ENCODE measurements at places on chromosomes 5 and 9.
A peak's percentile ranks its signal among the peaks of the same experiment; 100 is the strongest.

DNA sequence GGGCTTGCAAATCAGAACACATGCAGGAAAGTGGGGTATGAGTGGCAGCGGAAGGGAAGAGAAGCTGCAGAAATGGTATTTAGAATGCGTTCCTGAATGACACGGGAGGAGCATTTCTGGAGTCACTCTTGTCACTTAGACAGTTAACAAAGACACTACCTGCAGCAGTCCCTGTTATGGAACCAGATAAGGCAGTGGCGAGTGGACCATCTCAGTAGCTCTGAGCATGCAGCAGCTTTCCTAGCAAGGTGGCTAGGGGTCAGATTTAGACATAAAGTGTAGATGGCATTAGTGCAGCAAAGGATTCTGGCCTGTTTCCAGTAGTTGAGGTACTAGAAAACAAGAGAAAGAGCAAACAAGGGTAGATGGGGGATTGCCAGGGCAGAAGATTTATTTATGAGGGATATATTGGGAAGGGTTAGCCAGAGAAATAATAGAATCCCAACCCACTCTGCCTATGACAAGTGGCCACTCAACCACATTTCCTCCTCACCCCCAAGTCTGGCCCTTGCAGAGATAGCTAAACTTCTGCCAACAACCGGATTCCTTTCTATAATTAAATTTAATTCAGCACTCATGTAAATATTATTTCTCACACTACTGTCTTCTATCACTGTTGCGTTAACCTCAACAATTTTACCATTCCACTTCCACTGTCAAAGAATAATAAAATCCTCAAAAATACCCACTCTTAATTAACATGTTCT is 201.6 kb downstream of the DCP2 start:
- DNase-seq = no peak

- DNase-seq = no peak
Observed at GRCh38 chr5:177605667-177606066, 5.7 kb downstream of the B4GALT7 start.

DNA sequence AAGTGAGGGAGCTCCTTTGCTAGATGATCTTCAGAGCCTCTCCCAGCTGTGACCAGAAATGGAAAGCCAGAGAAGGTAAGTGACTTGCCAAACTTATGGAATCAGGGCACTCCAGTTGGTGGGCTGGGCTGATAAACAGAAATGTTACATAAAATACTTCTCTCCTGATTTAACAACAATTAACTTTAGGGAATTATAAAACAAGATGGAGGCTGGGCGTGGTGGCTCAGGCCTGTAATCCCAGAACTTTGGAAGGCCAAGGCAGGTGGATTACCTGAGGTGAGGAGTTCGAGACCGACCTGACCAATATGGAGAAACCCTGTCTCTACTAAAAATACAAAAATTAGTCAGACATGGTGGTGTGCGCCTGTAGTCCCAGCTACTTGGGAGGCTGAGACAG is 899 bp upstream of the MED10 start:
- no peak for DNase-seq

- DNase-seq = no peak
Observed at GRCh38 chr5:100789694-100790093, 113.4 kb downstream of the ST8SIA4 start.

- DNase-seq = no peak
Observed at GRCh38 chr5:143559586-143560109, 156.2 kb upstream of the NR3C1 start.

DNA sequence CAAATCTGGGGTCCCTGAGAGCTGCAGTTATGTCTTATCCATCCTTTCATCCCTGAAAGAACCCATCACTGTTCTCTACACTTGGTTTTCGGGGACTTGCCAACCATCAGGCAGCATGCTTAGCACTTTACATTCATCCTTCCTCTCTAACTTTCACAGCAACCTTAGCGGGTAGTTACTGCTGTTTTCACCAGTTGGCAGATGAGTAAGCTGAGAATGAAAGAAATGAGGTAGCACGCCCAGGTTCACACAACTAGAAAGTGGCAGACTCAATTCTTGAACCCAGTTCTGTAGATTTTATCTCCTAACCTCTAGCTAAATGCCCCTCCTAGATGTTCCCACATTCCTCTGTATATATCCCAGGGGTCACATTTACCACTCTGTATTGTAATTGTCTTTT is 342.0 kb upstream of the WWC1 start:
- DNase-seq = no peak

- DNase-seq = no peak
Observed at GRCh38 chr9:126002476-126003350, 255.5 kb downstream of the PBX3 start.

GRCh38 chr5:117682416-117682815 is 1107.8 kb upstream of the SEMA6A start:
- no peak for DNase-seq

GRCh38 chr5:61334868-61335615 is 3.0 kb downstream of the ZSWIM6 start:
- DNase-seq = peak; percentile 25

DNA sequence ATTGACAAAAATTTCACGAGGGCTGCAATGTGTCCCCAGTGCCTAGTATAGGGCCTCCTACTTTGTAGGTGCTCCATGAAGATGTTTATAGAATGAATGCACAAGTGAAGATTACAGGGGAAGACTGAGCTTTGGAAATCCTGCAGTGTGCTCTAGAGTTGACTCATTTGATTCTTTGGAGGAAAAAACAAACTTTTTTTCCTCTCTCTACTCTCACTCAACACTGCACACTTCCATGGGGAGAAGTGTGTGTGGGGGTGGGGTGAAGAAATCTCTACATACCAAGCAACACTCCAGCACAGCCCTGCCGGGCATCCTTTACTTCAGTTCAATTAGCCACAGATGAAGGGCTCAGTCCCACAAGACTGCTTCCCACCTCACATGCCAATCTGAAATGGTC is 49.4 kb upstream of the KLF9 start:
- no peak for DNase-seq

DNA sequence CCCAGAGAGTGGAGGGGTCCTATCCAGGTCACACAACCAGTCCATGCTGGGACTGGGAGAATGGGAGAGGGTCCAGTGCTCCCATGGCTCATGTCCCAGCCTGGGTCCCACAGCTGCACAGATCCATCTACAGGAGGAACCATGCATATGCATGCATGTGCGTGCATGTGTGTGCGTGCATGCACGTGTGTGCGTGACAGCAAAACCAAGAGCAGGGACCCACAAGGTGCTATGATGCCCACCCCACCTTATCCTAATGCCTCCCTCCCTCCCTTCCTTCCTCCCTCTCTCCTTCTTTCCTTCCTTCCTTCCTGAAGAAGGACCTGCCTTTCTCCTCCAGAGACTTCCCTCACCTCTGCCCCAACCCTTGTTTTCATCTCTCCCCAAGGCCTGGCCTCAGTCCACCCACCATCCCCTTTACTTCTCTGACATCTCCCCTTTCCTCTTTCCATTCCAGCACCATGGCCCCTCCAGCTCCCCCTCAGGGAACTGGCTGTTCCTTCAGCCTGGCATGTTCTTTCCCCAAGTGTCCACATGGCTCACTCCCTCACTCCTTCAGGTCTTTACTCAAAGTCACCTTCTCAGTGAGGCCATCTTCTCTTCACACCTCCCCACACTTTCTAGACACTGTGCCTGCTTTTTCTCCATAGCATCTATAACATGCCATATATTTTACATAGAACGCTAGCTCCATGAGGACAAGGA is 21.8 kb downstream of the AQP7 start:
- DNase-seq = no peak

GRCh38 chr5:123035918-123036390 is 571 bp downstream of the PPIC start:
- peak; percentile 40 for DNase-seq

DNA sequence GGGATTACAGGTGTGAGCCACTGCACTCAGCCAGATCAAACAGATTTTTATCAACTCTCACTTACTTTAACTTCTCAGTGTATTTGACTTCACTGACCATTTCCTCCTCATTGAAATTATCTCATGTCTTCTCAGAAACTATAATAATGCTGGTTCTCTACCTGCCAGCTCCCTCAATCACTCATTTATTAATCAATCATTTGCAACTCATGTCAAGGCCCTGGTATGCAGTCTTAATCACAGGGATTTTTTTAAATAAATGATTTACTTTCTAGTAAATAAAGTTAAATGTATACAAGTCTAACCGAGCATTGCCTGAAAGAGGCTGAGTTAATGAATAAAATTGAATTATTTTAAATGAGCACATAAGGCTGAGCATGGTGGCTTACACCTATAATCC is 63.3 kb downstream of the PLPP1 start:
- DNase-seq = no peak

DNA sequence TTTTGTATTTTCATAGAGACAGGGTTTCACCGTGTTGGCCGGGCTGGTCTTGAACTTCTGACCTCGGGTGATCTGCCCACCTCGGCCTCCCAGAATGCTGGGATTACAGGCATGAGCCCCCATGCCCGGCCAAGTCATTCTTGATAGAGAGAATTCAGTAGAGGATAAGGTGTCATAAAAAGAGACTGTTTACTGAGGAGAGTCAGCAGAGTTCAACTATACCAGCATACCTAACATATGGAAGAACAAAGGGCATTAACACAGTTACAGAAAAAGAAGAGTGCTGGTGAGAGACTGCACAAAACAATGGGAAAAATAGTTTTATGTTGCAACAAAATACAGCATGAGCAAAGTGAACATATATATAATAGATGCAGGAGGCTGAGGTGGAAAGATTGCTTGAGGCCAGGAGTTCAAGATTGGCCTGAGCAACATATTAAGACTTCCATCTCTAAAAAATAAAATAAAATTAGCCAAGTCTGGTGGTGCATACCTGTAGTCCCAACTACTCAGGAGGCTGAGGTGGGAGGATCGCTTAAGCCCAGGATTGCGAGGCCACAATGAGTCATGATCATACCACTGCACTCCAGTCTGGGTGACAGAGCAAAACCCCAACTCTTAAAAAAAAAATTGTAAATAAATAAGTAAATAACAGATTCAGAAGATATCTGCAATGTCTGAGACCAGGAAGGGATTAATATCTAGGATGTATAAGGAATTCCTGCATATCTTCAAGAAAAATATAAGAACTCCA is 19.5 kb downstream of the B4GALT1 start:
- no peak for DNase-seq

DNA sequence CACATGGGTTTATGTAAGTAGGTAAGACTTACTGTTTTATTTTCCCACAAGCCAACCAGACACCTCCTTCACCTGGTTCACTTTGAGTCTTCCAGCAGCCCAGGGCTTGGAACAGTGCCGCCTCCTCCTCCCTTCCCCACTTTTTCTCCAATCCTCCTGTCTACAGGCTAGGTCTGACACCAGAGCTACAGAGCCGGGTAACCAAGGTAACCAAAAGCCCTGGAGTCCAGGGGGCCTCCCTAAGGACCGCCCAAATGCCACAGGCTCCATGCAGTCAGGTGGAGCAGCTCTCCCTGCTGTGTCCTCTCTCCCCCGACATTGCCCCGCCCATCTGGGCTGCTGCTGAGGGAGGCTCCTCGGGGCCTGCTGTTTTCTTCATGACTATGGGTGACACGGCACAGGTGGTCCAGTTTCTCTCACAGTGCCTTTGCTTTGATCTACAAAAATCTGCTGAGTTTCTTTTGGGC is 138.0 kb upstream of the EFNA5 start:
- no peak for DNase-seq

DNA sequence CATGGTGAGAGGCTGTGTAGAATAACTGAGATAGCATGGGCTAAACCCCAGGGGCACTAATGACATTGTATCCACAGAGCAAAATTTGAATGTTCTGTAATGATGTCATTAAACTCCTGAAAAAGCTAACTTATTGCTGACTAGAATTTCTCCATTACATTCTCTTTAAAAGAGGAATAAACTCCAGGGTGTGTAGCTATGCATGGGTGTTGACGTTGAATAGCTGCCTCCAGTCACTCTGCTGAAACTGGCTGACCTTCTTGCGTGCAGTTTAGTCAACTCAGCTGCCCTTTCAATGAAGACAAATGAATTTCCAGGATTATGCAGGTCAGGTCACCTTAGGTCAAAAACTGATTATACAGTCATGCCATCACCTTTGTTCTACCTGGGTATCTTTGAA is 617.5 kb upstream of the WWC1 start:
- DNase-seq = no peak

GRCh38 chr5:170300361-170301013 is 2.9 kb upstream of the LCP2 start:
- no peak for DNase-seq

- no peak for DNase-seq
Observed at GRCh38 chr5:53991942-53992341, 318.4 kb downstream of the ARL15 start.

DNA sequence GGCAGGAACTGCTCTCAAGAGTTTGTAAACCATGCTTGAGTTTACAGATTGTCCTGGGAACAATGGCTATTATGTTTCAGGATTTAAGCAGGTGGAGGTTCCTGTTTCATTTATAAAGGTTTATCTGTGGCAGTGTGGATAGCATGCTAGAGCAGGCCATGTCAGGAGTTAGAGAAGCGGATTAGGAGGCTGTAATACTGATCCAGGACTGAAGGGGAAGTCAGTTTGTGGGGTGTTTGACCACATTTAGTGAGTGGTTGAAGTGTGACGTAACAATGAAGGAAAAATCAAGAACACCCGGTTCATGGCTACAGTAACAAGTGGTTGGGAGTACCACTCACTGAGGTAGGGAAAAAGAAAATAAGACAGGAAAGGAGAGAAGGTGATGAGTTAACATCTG is 299.0 kb downstream of the TLR4 start:
- DNase-seq = no peak

DNA sequence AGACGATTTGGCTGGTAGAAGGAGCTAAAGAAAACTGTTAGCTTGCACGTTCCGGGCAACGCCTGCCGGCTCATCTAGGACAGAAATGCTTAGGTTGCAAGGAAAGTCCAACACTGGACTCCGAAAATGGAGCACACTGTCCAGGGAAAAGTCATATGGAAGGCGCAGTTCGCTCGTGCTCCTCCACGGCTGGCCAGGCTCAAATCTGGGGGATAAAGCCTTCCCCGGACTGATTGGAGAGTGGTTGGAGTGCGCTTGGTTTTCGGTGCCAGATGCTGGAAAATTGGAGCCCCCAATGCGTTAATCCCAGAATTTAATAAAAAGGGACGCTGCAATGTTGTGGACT is 955 bp downstream of the CDH6 start:
- no peak for DNase-seq

- DNase-seq = peak; percentile 33
Observed at GRCh38 chr9:110088099-110088498, 119.9 kb downstream of the C9orf152 start.

DNA sequence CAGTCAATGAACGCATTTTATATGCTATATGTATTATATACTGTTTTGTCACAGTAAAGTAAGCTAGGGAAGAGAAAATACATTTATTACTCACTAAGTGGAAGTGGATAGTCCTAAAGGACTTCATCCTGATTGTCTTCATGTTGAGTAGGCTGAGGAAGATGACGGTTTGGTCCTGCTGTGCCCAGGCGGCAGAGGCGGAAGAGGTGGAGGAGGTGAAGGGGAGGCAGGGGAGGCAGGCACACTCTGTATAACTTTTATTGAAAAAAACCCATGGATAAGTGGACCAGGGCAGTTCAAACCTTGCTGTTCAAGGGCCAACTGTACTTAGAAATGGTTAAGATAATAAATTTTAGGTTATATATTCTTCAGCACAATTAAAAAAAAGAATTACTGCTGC is 28.5 kb downstream of the TJP2 start:
- no peak for DNase-seq

- DNase-seq = no peak
Observed at GRCh38 chr5:119694284-119694683, 64.9 kb downstream of the FAM170A start.

GRCh38 chr9:92660266-92660665 is 9.7 kb downstream of the IPPK start:
- no peak for DNase-seq

All from foreskin keratinocyte (primary cell).